ENCODE measurements at places on chromosomes 12 and 14.

- no peak for DNase-seq
These were observed 2.5 kb upstream of the PGAM5 start for GRCh38 chr12:132708150-132708549.

GRCh38 chr14:67446371-67447032 lies 34.5 kb upstream of the PLEK2 start:
- DNase-seq, result no peak

- no peak for DNase-seq
These were observed 90.7 kb downstream of the ESR2 start for GRCh38 chr14:64203366-64204006.

GRCh38 chr12:76137606-76138005 lies 53.1 kb upstream of the NAP1L1 start:
- DNase-seq, result no peak

GRCh38 chr14:58479975-58480374 lies 52.5 kb downstream of the KIAA0586 start:
- no peak for DNase-seq

DNA sequence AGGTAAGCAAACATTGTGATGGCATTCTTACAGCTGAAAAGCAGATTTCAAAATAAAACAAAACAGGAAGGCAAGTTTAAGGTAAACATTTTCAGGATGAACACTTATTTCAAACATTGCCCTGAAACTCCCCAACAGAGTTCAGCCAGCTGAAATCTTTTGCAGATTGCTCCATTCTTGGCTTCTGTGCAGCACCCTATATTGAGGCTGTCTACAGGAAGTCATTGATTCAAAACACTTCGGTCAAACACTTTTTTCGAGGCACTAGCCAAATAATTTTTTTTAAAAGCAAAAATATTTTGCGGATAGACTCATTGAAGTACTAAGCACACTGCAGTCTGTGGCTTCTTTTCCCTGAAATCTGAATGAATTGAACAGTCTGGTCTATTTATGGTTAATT lies 318.1 kb upstream of the PDE3A start:
- DNase-seq, result no peak

DNA sequence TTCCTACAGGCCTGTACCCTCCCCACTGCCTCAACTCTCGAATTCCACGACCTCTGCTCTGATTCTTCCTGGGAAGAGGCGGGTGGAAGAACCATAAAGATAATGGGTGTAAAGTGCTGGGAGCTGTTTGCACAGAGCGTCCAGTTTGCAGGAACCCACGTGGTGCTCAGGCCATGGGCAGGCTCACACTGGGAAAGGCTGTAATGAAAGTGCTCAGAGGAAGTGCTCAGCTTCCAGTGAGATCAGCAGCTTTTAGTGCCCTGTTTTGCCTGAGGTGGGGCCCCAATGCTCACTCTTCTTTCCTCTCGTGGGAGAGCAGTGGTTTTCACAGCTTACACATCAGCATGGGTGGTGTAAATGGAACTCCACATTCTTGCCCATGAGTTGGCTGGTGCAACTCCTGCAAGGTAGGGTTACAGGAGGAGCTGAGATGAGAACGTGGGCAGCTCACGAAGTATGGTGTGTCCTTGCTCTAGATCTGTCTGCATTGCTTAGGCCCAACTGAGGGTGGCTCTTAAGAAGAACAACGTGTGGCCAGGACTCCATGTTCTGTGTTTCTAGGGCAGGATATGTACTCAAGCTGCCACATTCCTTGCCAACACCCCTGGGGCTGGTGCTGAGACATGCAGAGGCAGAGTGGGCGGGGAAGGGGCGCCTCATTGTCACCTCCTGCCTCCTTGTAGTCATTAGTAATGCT lies 2.9 kb downstream of the TMEM63C start:
- no peak for DNase-seq

- no peak for DNase-seq
These were observed 21.7 kb downstream of the HMGA2 start for GRCh38 chr12:65845751-65846537.

- DNase-seq, result no peak
These were observed 8.0 kb upstream of the CERS5 start for GRCh38 chr12:50174971-50175715.

DNA sequence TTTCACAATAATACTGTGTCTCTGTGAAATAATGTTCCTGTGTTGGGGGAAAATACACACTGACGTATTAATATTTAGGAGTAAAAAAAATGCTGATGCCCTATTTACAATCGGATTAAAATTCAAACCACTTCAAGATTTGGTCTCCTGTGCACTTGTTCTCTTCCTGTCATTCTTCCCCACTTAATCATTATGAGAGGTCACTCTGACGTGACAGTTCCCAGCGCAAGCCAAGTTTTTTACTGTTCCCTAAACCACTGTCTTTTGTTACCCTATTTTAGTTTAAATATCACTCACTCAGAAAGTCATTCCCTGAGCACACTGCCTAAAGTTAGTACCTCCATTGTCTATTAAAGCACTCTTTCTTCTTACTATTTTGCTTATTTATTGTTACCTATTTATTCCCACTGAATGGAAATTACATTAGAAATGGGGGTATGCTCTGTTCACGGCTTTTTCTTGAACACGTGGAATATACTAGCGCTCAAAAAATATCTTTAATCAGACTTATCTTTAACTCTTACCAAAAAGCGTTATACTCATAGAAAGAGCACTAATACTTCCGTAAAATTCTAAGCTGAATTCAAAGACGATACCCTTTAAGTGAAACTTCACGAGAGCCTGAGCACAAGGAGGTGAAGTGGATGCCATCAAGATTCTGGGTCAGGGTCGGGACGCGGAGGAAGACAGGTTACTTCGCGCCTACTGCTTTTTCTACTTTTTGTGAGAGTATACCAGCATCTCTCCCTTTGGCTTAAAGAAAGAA lies 670 bp upstream of the PSMA3 start:
- no peak for DNase-seq

DNA sequence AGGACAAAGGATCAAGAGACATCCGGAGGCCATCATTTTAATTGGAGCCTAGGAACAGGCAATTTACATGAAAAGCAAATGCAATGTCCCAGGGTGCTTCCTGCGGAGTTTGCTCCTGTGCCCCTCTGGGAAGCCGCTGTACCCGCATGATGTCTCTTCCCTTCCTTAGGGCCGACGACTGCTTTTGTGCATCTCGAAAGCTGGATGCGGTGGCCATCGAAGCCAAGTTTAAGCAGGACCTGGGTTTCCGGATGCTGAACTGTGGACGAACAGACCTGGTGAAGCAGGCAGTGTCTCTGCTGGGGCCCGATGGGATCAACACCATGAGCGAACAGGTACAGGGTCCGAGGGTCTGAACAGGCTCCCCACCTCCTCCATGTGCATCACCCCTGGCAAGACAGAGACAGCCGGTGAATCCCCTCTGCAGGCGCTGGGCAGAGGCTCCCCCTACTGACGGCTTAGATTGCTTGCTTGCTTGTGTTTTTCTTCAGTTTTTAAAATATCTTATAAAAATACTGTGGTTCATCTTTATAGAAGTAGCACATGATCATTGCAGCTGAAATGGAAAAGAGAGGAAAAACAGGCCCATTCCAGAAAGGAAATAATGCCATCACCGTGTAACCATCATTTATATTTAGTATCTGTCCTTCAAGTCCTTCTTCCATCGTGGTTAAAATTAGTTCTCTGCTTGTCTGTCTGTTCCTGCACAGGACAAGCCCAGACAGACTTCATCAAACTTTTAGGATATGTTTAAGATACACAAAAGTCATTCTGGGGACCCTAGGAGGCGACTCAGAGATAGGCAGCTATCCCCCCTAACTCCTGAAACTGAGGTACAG lies 75.4 kb upstream of the PWP1 start:
- no peak for DNase-seq

DNA sequence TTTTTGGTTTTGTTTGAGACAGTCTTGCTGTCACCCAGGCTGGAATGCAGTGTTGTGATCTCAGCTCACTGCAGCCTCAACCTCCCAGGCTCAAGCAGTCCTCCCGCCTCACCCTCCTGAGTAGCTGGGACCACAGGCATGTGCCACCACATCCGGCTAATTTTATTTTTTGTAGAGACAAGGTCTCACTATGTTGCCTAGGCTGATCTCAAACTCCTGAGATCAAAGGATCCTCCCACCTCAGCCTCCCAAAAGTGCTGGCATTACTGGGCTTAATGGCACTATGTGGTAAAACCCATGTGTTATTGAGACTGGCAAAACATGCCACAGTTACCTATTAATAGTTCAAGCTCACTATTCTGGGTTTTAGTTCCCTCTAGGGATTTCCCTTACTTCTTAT lies 51.2 kb upstream of the KCNH3 start:
- DNase-seq, result no peak

- no peak for DNase-seq
These were observed 34.9 kb downstream of the SYNE3 start for GRCh38 chr14:95481391-95482022.

GRCh38 chr12:30835216-30835615 lies 80.5 kb upstream of the CAPRIN2 start:
- DNase-seq, result no peak

GRCh38 chr14:22845821-22846625 lies 9.6 kb downstream of the MMP14 start:
- DNase-seq, result no peak

DNA sequence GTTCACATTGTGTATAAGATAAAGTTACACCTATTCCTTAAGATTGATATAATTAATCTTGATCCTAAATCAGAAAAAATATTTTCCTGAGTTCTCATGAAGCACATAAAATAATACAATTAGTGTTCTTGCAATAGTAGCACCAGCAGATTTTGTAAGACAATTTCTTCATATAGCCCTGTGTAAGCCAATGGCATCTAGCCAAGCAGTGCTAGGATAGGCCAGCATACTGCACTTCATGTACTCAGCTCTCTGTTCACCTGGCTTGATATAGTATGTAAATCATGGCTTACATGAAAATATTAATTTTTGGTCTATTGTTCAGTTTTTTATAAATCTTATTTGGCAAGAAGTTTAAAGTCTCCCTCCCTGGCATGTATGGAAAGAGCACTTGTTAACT lies 1.9 kb downstream of the KLRF2 start:
- DNase-seq, result no peak

GRCh38 chr12:52517888-52518287 lies 2.3 kb downstream of the KRT5 start:
- DNase-seq, result no peak

DNA sequence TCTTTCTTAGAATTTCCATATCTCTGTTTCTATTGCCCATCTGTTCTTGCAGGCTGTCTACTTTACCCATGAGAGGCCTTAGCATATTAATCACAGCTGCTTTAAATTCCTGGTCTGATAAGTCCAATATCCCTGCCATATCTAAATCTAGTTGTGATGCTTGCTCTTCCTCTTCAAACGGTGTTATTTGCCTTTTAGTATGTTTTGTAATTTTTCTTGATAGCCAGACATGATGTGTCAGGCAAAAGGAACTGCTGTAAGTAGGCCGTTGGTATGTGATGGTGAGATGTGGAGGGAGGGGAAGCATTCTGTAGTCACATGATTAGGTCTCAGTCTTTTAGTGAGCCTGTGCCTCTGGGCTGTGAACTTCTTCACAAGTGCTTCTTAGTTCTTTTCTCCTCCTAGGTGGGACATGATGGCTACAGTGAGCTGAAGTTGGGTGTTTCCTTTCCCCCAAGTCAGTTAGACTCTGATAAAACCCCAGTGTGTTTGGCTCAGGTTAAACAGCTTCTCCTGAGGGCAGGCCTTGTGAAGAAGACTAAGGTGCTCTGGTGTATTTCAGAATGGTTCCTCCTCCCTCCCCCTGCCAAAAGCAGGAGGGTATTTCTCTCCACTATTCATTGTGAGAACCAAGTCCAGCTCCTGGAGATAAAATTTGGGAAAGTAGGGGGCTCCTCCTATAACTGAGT lies 195.9 kb upstream of the PARP11 start:
- no peak for DNase-seq

DNA sequence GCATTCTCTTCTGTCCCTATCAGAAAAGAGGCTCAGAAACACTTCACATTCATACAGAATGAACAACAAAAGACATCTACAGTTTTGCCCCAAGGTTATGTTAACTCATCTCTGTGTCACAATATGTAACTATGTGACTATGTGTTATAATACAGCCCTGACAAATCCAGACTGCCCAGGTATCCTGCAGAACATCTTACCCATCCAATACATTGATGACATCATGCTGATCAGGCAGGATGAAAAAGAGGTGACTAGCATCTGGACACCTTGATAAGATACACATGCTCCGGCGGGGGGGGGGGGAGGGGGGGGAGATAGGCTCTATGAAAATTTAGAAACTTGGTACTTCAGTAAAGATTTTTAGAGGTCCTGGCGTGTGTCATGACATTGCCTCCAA lies 8.3 kb upstream of the GNS start:
- DNase-seq, result no peak

GRCh38 chr12:3342051-3342450 lies 149.0 kb upstream of the PRMT8 start:
- DNase-seq, result no peak

GRCh38 chr12:97097734-97098133 lies 190.7 kb downstream of the NEDD1 start:
- no peak for DNase-seq

GRCh38 chr12:46661110-46661845 lies 164.5 kb downstream of the SLC38A4 start:
- DNase-seq, result no peak

- no peak for DNase-seq
These were observed 455.5 kb downstream of the AEBP2 start for GRCh38 chr12:19894803-19895202.

- DNase-seq, result no peak
These were observed 37.8 kb downstream of the MYO1H start for GRCh38 chr12:109385339-109386058.

DNA sequence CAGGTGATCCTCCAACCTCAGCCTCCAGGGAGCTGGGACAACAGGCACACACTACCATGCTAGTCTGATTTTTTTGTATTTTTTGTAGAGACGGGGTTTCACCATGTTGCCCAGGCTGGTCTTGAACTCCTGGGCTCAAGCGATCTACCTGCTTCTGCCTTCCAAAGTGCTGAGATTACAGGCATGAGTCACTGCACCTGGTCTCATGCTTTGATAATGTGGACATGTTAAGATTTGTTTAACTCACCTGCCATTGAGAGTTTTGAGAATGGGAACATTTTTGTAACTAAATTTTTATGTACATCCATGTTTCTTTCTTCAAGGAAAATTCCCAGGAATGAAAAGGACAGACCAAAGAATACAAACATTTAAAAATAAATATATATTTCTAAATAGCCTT lies 121.2 kb downstream of the MIPOL1 start:
- no peak for DNase-seq

DNA sequence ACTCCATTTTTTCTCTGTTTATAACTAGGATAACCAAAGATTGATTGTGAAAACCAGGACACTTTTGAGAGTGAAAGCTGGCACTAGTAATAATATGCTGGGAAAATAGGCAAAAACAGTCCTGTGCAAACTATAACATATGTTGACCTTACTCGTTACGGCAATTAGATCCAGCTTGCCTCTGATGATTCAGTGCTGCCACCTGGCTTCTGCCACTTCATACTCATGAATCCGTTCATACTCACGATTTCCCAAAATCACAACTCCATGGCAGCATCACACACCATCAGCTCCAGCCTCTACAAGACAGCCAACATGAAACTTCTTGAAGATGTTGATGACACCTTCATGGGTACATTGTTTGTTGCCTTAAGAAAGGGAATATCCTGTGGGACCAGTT lies 49.1 kb upstream of the CAND1 start:
- DNase-seq, result no peak
